H1 (cell line): ENCODE measurements at places on chromosomes 5 and 9.

DNA sequence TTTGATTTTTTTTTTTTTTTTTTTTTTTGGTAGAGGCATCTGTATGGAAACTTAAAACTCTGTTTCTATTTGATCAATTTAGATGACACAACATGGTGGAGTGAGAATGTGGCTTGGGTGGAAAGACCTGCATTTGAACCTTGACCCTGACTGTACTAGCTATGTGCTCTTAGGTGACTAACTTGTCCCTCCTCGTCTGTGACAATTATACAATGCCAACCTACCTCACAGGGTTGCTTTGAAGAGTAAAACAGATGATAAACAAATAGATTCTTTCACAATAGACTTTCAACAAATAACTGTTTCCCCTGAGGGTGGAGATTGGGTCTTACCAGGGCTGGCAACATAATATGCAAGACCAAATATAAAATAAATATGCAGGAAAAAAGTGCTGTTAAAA lies 109.3 kb downstream of the CRB2 start:
- no peak for DNase-seq

DNA sequence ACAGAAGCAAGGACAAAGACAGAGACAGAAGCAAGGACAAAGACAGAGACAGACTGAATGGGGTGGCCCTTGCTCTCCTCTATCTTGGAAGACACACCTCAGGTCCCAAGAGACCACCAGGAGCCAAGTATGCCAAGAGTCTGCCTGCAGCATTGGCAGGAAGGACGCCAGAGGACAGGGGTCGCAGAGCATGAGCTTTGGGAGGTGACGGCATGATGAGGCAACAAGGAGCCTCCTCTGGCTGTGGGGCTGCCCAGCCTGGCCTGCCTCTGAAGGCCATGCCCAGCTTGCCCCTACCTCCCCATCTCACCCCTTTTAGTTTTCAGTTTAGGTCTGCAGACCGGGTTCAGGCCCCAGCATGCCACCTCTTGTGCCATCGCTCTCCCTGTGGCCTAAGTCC lies 17.6 kb downstream of the PDGFRB start:
- DNase-seq = no peak

DNA sequence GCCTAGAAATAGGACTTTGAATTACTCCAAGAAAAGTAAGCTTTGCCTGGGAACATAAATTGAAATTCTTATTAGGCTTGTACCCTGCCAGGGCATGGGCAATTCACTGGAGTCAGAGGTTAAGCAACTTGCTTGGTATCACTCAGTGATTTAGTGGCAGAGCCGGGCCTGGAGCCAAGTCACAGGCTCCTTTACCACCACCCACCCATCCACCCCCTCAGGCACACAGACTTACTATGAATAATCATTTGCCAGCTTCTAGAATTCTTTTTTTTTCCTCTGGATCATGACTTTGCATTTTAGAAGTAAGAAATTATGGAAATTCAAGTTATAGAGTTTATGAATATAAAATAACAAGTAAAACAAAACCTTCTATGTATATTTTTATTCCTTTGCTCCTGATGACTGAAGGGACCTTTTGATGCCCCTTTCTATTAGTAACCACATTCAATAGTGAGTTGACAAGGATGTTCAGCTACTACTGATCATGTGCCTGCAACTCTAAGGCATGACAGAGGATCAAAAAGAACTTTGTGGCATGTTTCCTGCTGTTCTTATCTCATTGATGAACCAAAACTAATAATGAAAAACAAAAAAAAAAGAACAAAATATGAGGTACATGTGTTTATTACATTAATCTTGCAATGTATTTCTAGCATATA lies 614.7 kb downstream of the TLR4 start:
- DNase-seq = no peak

GRCh38 chr5:80194468-80194867 lies 61.4 kb downstream of the SERINC5 start:
- DNase-seq = no peak

- no peak for DNase-seq
Measured at GRCh38 chr5:42035526-42035925, 110.4 kb downstream of the FBXO4 start.

DNA sequence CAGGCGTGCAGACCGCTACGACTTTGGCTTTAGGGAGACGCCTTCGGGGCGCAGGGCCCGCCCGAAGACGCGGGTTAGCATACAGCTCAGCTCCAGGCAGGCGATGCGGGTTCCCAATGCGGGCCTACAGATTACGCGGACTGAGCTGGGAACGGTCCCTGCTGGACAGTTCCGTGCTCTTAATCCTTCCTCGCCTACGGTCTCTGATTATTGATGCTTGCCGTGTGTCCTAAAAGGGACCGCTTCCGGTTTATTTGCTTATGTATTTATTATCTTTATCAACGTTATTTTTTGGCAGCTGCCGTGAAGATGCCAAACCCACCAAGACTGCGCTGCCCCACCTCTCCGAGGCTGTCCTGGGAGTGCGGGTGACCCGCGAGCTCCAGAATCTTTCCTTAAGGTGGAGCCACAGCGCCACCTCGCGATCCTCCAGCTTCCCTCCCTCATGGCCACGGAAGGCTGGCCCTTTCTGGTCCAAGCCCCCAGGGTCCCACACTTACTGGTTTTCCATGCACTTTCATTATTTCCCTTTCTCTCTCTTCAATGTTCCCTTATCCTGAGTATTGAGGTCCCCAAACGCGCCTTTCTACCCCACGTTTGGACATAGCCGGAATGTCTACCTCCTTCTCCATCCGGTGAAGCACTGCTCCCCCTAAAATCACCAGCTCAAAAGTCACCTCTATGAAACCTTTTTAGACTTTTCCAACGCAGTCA lies 7.0 kb upstream of the EBF1 start:
- peak; percentile 91 for DNase-seq

DNA sequence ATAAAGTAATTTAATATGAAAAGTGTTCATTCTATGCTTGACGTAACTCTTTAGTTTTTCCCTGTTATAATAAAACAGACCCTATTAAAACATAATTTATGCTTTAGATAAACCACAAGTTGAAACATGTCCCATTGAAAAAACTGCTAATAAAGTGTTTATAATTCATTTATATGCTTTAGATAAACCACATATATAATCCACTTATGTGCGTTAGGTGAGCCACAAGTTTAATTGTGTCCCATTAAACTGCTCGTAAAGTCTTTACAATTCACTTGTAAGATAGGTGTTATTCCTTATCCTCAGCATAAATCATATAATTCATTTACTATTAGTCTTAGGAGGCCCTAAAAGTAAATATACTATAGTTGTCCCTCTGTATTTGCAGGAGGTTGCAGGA lies 3.6 kb downstream of the NIPSNAP3B start:
- DNase-seq = no peak

DNA sequence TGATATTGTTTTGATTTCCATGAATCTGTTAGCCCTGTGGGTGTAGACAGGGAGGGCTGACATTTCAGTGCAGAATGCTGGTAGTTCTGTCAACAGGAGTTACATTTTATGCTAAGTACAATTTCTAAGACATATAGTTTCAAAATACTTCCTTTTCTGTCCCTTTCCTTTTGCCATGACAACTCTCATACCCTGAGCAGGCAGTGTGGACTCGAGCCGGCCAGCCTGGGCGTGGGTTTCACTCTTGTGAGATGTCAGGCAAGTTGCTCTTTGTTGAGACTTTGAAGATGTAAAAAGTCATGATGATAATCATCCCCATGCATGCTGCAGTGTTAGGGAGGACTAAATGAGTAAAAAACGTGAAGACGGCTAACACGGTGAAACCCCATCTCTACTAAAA lies 197.9 kb downstream of the CFAP90 start:
- DNase-seq = no peak

DNA sequence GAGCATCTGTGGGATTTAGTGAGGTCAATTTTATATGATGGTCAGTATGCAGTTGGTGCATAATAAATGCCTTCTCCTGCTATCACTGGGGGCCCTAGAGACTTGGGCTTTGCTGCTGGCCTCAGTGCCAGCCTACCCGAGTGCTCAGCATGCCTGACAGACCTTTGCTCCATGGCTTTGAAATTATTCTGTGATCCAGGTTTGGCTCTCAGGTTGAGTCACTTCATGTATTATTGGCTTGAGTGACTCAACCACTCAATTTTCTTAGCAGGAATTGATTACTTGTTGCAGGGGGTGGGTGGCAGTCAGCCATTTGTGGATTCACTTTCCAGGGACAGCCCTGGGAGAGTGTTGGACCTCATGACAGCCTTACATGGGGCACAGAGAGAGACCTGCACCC lies 13.5 kb downstream of the SLC25A48 start:
- DNase-seq = no peak

DNA sequence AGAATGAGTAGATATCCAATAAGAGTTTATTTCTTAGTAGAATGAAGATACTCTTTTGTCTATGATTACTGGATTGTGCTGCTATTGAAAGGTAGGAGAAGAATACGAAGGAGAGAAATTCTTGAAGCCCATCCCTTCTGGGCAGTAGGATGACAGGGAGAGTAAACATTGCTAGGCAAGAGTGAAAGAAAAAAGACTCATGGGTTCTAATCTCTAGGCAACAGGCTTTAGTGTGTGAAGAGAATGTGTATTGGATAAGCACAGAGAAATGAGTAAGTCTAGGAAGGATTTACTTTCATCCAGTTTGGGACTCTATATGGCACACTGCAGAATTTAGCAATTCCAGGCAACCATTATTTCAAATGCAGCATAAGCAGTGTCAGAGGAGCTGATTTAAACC lies 216.0 kb downstream of the GABRG2 start:
- no peak for DNase-seq

DNA sequence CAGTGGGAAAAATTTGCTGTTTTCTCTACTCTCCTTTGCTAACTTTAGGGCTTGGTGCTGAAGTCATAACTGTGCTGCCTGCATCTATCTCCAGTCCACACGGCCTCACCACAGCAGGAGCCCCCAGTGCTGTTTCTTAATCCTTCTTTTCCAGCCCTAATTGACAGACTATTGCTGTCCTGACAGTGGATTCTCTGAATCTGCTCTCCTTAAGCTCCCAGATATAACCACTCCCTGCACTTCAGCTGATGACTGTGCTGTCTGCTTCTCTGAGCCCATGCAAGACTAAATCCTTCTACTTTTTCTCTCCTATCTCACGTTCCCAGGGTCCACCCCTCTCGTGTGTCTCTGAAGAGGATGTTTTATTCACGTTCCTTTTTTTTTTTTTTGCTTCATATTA lies 19.7 kb upstream of the GRIA1 start:
- DNase-seq = no peak

DNA sequence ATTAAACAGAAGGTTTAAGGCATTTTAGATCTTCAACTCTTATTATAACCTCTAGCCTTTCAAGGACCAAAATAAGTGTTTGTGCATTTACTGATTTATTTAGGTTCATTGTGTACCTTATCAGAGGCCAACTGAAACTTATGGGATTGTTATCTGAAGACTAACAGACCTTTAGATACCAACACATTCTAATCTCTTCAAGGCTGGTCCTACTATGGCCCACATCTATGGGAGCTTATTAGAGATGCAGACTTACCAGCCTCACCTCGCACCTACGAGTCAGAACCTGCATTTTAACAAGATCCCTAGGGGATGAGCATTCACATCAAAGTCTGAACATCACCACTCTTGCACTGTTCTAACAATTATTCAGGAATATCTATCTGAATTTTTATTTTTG lies 1.9 kb downstream of the IARS1 start:
- DNase-seq = no peak

- peak; percentile 53 for DNase-seq
Measured at GRCh38 chr9:15104826-15105420, 194.7 kb upstream of the FREM1 start.

- DNase-seq = no peak
Measured at GRCh38 chr5:107812570-107813141, 141.9 kb upstream of the EFNA5 start.

DNA sequence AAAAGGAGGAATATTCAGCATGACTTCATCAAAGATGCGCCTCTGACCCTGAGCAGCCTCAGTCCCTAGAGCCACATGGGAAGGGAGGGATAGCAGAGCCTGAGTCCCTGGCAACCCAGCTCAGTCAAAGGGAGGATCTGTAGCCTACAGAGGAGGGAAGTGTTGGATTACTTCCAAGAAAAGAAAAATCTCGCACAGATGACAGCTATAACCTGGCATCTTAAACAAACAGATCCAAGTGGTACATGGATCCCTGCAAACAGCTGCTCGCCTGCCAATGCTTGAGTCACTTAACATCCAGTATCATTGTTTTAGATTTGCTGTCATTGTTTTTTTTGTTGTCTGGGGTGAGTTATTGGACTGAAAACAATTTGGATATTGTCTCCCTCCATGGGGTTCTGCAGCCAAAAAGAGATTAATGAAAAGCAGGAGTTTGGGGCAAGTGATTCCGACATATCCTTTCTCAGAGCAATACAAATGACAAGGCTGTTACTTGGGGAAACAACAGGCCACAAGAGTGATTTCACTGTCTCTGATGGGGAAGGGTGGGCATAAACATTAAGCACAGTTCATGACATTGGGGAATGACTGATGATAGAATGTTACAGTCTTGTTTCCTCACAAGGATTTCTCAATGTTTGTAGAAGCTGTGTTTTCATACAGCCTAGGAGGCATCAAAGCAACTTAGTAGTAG lies 153.5 kb upstream of the KIF2A start:
- no peak for DNase-seq

DNA sequence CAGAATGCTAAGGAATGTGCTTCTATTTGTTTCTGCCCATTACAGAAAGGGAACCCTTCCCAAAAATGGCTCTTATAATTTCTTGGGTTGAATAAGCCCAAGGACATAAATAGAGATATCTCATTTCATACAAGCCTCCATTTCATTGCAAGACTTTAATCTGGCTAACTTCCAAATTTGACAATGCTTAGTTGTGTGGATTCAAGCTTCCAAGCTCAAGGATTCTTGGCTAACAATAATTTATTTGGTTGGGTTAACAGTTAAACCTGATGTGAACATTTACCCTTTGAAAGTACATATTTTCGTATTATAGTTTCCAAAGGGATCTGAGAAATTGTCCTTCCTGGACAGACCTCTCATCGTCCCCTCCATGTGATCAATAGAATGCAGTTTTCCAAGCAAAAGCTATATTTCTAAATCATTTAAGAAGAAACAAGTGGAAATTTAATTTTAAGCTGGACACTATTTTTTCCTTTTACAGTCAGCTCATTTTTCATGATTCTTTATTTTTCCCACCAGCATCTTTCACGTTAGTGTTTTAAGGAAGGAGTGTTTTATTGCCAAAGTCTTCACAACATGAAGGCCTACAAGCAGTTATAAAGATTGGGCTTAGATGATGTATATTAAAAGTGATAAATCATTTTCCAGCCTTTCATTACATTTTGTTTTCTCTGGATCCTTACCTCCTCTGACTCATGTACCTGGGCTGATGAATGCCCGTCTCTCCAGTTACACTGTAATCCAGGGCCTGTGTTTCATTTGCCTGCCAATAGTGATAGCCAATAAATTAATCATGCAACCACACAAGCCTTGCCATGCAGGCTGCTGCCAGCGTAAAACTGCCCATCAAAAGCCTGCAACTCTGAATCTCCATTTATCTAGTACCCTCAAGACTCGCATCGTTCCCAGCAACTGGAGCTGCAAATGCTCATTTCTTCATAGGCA lies 176.7 kb downstream of the NTRK2 start:
- no peak for DNase-seq

GRCh38 chr5:179409806-179410205 lies 64.5 kb upstream of the ADAMTS2 start:
- no peak for DNase-seq

GRCh38 chr5:38556599-38557307 lies at the start of gene LIFR:
LIFR (minus strand) TSS chr5:38556646; CDS start chr5:38530647, 25,999 bp downstream.
- peak; percentile 83 for DNase-seq
